ENCODE measurements at places on chromosomes 6 and 20. TPM values are rescaled to one million over a fixed set of nuclear protein-coding genes. Genes with fewer than 3 reads are reported as not detected.

TNNC2 gene
- total RNA-seq: 0.41 TPM

SPTLC3 gene
- 0.55 TPM for total RNA-seq

DNA sequence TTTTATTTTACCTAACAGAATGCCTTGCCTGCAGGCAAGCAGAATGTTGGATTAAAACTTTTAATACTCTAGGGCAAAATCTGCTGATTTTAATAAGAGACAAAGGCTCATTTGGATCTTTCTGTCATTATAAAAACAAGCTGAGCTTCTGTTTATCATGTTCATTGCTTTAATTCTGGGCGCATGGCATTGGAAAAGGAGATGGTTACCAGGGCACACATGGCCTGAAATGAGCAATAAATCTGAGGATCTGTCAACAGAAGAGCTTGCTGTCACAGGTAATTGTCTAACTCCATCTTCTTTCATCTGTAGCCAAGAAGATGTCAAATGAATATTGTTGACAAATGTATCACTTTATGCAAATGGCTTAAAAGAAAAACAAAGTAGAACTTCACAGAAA is 439.6 kb downstream of the DOK5 start:
- no peaks in the 10 kb centered on the region for H3K4me1 ChIP-seq
- no peaks in the 10 kb centered on the region for H3K36me3 ChIP-seq

DNA sequence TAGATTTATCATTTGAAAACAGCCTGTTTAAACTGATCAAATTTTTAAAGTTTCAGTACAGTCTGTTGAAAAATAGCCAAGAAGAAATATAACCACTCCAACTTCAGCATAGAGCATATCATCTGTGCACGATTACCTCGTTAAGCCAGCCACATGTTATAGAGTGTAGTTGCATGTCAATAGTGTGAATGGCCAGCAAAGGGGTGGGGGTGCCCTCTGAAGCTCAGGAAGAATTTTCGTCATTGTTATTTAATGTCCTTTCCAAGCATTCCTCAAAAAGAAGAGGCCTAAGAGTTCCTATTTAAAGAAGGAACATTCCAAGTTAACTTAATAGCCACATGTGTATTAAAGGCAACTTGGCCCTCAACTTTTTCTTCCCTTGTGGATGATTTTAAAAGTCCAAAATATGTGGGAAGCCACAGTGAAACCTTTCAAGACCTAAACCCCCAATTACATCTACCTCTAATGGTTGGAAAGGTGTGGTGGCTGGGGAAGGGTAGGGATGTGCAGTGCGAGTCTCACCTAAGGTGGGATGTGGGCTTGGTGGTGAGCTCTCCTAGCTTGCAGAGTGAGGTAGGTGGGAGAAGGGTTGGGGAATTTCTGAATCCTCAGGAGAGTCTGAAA is 1.8 kb upstream of the CCN2 start:
- peaks cover 9% of the 10 kb centered on the region for H3K4me1 ChIP-seq
- no peaks in the 10 kb centered on the region for H3K36me3 ChIP-seq
- H3K27me3 ChIP-seq: peaks cover 16% of the 10 kb centered on the region
- H3K4me3 ChIP-seq: no peak overlapping the region

DNA sequence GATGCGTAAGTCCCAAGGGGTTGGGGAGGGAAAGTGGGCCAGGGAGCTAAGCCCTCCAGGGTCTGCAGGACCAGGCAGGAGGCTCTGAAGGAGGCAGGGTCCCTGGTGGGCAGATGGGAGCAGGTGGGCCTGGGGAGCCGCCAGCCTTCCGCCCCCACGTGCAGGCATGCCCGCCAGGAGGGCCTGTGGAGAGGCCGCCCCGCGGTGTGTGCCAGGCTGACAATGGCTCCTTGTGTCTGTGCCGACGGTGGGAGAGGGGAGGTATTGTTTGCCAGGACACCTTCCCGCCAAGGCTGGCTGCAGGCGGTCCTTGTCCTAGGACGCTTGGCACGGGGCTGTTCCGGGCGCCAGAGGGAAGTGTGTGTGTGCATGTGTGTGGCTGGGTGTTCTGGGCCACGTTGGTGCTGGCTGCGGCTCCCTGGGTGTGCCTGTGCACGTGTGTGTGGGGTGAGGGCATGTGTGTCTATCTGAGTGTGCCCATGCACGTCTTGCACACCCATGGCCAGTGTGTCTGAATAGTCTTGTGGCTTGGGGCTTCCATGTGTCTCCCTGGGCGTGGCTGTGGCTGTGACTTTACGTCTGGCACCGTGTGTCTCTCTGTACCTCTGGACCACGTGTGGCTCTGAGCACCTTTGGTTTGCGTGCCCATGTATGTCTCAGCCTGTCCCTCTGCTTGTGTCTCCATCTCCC is 153.0 kb downstream of the CEBPB start:
- H3K36me3 ChIP-seq: no peaks in the 10 kb centered on the region
- H3K4me1 ChIP-seq: peaks cover 10% of the 10 kb centered on the region
- no peak for DNase-seq
- no peak overlapping the region for H3K27ac ChIP-seq

OARD1 gene
- total RNA-seq: 43.2 TPM

TRIM15 gene
- total RNA-seq: not detected

DNA sequence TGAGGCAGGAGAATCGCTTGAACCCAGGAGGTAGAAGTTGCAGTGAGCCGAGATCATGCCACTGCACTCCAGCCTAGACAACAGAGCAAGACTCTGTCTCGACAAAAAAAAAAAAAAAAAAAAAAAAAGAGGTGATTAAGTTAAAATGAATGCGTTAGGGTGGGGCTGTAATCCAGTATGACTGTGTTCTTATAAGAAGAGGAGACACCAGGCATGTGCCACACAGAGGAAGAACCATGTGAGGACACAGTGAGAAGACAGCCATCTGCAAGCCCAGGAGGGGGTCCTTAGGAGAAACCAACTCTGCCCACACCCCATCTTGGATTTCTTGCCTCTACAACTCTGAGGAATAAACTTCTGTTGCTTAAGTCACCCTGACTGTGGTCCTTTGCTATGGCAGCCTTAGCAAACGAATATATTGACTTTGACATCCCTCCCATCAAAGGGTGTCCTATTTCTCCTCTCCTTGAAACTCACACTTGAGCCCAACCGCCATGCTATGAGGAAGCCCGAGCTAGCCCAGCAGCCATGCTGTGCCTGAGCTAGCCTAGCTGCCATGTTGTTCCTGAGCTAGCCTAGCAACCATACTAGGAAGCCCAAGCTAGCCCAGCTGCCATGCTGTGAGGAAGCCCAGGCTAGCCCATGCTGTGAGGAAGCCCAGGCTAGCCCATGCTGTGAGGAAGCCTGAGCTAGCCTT is 15.8 kb upstream of the PPP1R16B start:
- no peak overlapping the region for H3K4me3 ChIP-seq
- no peaks in the 10 kb centered on the region for H3K36me3 ChIP-seq

DNA sequence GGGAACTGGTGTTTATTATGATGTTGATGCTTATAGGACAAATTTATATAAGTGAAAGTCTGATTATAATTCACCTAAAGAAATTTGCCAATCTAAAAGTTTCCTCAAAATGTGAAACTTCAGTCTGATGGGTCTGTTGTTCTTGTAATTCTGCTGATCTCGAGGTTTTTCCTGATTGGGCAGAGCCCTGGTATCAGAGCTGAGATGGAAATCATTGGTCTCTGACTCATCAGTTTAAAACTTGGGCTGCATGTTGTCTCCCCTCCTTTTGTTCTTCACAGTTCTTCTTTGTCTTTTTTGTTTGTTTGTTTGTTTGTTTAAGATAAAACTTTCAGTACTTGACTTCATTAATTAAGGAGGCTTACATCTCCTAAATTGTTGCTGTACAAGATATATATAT is 5.9 kb downstream of the SMAP1 start:
- no peak overlapping the region for H3K4me3 ChIP-seq
- DNase-seq: no peak
- H3K4me1 ChIP-seq: peaks cover 6% of the 10 kb centered on the region
- peaks cover 2% of the 10 kb centered on the region for H3K36me3 ChIP-seq
- no peak overlapping the region for H3K27ac ChIP-seq

GRCh38 chr6:158654498-158654897 is 4.6 kb downstream of the SYTL3 start:
- DNase-seq: no peak
- H3K4me1 ChIP-seq: peaks cover 38% of the 10 kb centered on the region
- peak overlapping the region; percentile 32 for H3K4me3 ChIP-seq
- no peaks in the 10 kb centered on the region for H3K36me3 ChIP-seq
- H3K27me3 ChIP-seq: no peaks in the 10 kb centered on the region
- peak overlapping the region; percentile 99 for H3K27ac ChIP-seq

GRCh38 chr6:138844192-138844591 is 48.3 kb downstream of the ECT2L start:
- no peak for DNase-seq
- no peaks in the 10 kb centered on the region for H3K36me3 ChIP-seq
- H3K4me1 ChIP-seq: no peaks in the 10 kb centered on the region
- H3K27me3 ChIP-seq: no peaks in the 10 kb centered on the region

DNA sequence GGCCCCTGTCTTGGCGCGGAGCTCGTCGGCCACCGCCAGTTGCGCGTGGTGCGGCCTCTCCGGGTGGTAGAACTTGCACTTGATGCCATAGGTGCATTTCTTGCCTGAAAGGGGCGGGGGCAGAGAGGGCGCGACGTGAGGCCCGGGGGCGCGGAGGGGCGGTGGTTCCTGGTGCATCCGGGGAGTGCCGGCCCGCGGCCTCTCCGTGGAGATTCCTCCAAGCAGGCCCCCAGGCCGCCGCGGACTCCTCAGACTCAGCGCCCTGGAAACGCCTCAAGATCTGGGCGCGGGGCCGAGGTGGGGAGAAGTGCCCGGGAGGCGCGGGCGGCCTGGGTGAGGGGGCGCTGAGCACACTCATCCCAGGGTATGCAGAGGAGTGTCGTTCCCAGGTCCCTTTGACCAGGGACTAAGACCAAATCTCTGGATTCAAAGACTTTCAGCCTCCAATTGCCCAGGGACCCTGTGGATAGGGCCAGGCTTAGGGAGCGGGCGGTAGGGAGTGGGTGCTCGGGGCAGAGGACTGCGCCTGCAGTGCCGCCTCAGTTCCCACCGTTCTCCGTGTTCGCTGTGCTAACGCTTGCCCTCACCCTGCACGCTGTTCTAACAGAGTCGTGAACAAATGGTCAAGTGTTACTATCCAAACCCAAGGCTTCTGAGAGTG is 33.3 kb downstream of the ZC3H12D start:
- H3K36me3 ChIP-seq: peaks cover 44% of the 10 kb centered on the region
- peaks cover 4% of the 10 kb centered on the region for H3K27me3 ChIP-seq
- H3K27ac ChIP-seq: no peak overlapping the region
- no peaks in the 10 kb centered on the region for H3K4me1 ChIP-seq

DNA sequence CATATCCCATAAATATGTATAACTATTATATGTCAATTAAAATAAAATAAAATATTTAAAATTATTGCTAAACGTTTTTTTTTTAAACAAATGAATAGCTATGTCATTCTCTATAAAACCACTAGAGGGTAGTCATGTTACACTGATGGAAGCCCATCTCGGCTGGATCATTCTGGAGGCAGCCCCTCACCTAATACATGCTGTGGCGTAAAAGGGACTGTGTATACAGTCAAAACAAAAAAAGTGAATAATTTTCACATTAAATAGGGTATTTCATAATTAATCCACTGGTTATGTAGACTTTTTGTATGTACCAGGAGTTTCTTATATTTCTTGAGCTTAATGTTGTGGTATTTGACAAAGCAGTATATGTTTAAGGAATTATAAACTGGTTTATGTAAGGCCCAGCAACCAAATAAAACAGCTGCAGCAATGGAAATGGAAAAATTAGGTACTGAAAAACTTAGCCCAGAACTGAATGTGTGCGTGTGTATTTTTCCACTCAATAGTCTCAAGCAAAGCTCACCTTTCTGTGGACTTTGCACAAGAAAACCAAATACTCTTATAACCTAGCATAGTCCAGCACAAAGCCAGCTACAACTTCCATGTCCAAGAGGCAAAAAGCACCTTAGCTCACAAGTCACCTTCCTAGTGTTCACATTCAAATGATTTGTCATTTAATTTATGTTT is 81.7 kb downstream of the COL9A1 start:
- H3K4me1 ChIP-seq: no peaks in the 10 kb centered on the region
- no peak overlapping the region for H3K4me3 ChIP-seq
- DNase-seq: no peak
- H3K27me3 ChIP-seq: peaks cover 4% of the 10 kb centered on the region
- no peak overlapping the region for H3K27ac ChIP-seq

DNA sequence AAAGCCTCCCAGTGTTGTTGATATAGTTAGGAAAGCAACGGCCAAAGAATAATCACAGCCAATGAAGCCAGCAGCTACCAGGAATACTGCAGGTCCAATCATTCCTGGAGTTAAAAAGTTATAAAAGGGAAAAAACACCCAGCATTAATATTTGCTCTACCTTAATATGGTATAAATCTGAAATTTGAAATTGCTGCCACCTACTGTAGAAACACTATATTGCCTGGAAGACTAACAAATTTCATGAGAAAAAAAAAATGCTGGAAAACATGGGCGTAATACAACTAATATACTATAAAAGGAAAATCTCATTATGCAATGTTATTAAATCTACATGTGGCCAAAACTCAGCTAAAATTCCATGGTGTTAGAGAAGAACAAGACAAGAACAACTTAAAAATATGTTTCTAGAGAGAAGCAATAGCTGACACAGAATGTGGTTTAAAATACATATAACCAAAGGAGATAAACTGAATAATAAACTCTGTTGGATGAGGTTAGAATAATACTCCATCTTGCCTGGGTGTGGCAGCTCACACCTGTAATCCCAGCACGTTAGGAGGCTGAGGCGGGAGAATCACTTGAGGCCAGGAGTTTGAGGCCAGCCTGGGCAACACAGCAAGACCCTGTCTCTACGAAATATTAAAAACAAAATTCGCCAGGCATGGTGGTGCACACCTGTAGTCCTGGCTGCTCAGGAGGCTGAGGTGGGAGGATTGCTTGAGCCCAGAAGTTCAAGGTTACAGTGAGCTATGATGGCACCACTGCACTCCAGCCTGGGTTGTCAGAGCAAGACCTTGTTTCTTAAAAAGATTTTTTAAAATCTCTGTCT is 43.1 kb downstream of the SLC17A5 start:
- no peak for DNase-seq
- peaks cover 51% of the 10 kb centered on the region for H3K36me3 ChIP-seq
- H3K4me1 ChIP-seq: no peaks in the 10 kb centered on the region
- no peaks in the 10 kb centered on the region for H3K27me3 ChIP-seq
- no peak overlapping the region for H3K4me3 ChIP-seq
- H3K27ac ChIP-seq: no peak overlapping the region

GRCh38 chr6:110656492-110656891 is 158.8 kb downstream of the CDK19 start:
- H3K27ac ChIP-seq: no peak overlapping the region
- no peaks in the 10 kb centered on the region for H3K4me1 ChIP-seq
- no peak overlapping the region for H3K4me3 ChIP-seq
- H3K27me3 ChIP-seq: no peaks in the 10 kb centered on the region
- no peaks in the 10 kb centered on the region for H3K36me3 ChIP-seq
- no peak for DNase-seq

DNA sequence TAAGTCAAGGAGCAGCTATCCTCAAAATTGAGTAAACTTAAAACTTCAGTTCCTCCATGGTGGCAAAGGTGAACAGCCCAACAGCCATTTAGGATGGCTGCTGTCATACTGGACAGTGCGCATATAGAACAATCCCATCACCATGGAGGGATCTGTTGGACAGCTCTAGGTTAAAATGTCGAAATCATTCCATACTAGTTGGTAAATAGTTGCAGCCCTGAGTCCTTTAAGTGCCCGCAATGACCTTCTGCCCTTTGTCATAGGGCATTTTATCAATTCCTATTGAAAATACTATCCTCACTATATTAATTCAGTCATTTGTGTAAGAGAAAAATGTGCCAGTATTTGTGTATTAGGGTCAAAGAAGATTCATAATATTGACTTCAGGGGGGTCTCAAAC is 8.9 kb upstream of the ARMH2 start:
- H3K4me3 ChIP-seq: no peak overlapping the region
- H3K27ac ChIP-seq: no peak overlapping the region
- DNase-seq: no peak
- no peaks in the 10 kb centered on the region for H3K4me1 ChIP-seq
